ENCODE measurements at places on chromosomes 1 and 21.

- no peak for DNase-seq
These were observed 727.6 kb upstream of the CHRM3 start for GRCh38 chr1:238658763-238659162.

DNA sequence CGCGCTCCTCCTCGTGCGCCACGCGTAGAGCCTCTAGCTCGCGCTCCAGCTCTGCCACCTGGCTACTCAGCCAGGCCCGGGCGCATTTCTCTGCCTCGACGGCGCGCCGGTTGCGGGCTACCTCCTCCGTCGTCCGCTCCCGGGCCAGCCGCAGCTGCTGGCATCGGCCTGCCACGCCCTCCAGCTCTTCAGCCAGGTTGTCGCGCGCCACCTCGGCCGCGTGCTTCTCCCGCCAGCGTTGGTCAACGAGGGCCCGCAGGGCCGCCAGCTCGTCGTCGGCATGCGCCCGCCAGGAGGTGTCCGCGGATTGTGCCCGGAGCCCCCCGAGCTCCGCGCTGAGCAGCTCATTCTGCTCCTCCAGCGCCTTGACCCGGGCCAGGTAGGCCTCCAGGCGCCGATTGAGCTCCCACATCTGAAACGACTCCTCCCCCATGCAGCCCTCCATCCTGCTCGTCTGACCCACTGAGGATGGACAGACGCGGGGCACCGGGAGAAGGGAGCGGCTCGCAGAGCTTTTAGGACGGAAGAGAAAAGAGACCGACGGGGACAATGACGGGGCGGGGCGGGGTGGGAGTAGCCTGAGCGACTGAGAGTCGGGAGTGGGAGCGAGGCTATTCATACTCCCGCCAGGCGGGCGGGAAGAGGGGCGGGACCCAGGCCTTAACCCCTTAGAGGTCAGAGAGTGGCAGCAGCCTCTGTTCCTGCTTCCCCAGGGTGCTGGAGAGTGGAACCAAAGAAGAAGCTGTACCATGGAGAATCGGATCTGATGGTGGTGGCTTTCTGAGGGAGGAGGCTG, at the start of gene NES:
Gene NES (minus strand): TSS at position 588 of the 796 bp plus-strand sequence. CDS start 143 bp downstream, at position 445.
- no peak for DNase-seq

GRCh38 chr21:29887313-29888009, 52.3 kb downstream of the GRIK1 start:
- no peak for DNase-seq

GRCh38 chr1:44345187-44345775, 9.8 kb downstream of the ERI3 start:
- DNase-seq: no peak

DNA sequence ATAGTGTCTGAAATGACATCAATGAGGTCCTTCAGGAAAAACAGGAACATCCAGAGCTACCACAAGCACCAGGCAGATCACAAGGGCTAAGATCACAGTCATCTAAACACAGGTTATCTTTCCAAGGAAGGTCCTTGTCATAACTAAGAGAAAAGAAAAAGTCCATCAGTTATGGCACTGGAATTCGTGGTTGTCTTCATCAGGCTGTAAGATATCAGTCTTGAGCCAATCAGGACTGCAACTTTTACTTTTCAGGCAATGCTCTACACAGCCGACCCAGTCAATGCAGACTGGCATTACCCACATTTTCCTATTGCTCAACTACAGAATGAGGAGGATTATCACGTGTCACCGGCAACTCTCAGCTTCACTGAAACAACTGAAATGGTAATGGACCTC, 26.4 kb downstream of the SORT1 start:
- DNase-seq: no peak

DNA sequence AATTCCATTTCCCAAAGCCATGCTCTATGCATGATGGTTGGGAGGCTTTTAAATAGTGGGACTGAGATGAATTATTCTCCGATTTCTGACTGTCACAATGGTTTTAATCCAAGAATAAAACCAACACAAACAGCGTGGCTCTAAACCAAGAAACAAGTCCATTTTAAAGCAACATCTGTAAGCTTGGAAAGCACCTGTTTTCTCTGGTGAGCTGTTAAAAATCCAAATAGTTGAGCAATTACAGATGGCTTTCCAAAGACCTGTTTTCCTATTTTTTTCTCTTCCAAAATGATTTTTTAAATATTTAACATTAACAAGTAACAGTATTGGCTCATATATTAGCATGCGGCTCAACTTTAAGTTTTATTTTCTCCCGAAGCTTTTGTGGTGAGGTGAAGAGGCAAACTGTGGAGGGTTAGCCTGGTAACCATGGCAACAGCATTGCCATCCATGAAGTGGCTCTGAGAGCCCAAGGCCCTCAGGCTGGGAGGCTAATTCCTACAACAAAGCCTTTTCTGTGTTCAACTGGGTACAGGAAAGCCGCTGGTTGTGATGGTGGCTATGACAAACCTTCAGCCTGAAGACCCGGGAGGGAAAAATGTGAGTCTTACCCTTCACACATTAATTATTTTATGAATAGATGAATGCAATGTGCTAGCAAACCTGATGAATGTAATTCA, 56.7 kb upstream of the B3GALT5 start:
- DNase-seq: no peak

GRCh38 chr1:110488867-110489266, 30.1 kb downstream of the KCNA10 start:
- no peak for DNase-seq

DNA sequence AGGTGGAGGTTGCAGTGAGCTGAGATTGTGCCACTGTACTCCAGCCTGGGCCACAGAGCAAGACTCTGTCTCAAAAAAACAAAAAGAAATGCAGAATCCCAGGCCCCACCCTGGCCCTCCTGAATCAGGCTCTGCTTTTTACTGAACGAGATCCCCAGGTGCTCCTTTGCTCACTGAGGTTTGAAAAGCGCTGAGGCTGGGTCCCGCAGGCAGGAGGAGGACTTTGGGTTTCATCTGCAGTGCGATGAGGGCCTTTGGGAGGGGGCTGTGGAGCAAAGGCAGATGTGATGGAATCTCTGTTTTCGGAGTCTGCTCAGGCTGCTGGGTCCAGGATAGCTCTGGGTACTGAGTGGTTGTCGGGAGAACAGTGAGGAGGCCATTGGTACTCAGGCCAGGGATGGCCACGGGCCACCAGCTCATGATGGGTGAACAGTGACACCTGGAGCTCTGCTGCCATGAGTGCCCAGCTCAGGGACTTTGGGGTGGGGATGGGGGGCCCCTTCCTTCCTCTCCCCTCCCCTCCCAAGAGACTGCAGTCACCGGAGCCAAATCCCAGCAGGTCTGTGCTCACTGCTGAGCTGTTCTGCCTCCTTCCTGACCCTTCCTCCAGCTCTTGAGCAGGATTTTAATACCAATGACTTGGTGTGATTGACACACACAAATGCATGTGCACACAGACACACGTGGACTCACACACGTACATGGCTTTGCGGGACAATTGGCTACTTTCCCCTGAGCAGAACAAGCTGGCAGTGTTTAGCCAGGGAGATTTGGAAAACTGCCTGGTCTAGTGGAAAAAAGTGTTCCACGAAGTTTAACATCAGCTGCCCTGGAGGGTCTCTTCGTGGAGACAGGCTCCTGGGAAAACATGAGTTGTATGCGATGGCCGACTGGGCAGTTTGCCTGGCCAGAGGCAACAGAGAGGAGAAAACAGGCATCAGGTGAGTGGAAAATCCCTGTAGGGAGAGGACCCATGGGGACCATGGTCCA, 3.6 kb upstream of the DHRS3 start:
- no peak for DNase-seq

DNA sequence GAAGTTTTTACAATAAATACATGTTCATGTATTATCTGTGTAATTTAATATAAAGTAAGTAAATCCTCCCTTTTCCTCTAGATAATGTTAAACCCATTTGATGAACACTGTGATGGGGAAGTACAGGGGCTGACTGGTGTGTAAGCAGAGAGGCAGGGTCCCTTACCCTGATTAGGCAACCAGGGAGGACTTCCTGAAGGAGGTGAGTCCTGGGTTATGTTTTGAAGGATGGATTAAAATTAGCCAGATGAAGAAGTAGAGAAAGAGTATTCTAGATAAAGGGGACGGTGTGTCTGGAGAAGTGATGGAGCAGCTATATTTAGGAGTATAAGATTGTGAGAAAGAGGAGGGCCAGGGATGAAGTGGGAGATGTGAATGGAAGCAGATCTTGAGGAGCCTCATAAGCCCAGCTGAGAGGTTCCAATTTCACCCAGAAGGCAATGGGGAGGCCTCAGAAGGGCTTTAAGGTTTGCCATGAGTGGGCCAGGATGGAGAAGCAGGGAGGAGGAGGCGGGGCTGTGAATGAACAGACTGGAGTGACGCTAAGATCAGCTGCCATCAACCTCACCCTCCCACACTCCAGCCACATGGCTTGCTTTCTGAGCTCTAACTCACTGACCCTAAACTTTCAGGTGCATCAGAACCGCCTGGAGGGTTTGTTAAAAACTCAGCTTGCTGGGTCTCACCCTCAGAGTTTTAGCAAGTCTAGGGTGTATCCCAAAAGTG, 30.9 kb upstream of the ID3 start:
- DNase-seq: no peak

- no peak for DNase-seq
These were observed 9.5 kb downstream of the TAL1 start for GRCh38 chr1:47222476-47222875.

DNA sequence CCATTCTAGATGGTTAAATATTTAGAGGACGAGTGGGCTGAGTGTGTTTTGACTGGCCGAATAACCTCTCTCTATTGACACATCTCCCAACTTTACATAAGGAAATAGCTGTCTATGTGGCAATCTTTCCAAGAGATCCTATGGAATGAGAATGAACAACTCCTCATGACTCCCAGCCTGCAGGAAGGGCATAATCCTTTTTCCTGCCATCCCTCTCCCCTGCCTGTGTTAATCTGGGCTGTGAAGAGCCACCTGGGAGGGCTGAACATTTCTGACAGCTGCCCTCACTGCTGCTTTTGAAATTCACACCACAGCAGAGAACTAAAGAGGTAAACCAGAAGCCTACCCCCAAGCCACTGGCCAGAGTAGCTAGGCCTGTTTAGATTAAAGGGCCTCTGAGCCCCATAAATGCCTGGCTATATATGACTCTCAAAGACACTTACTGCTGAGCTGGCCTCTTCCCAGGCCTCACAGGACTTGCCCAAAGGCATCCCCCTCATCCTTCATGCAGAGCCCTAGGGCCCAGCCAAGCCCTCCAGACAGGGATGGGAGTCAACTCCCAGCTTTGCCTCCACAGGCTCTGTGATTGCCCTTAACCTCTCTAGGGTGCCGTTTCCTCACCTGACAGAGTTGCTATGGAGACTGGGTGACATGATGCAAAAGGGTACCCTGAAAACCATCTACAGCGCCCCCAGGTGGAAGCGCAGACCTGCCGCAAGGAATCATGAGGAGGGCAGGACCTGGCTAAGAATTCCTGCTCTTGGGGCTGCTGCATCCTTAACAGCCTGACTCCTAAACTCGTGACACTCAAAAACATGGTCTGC, 42.0 kb upstream of the LDLRAP1 start:
- no peak for DNase-seq

DNA sequence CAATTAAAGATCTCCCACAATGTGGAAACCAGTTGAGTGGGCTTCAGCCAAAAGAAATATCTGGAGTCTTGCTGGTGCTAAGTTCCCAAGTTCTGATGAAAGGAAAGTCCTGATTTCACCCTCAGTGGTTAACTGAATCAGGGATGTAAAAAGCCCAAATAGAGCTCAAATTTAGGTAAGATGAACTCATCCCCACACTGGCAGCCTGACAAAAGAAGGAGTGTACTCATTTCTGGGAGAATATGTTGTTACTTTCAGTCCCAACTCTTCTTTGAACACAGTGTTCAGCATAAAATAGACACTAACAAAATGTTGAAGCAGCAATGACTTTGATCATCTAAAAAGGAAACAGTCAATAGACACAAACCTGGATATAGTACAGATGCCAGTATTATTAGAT, 91.7 kb downstream of the CHRM3 start:
- no peak for DNase-seq

DNA sequence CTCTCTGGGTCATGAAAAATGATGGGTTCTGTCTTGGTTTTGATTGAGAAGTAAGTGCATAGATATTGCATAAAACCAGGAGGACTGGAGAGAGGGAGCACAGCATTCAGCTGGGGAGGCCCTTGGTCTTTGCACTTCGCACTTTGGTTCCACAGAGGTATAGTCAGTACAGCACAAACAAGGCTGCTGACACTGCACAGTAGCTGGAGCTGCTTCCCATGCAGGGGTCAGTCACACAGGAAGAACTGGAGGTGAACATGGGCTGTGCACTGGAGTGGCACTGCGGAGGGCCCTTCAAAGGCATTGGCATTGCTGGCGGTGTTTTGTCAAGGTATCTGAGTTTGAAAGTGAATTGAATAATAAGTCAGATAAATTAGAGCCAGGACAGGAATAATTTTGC, 4.5 kb upstream of the LCE2D start:
- DNase-seq: no peak

- DNase-seq: no peak
These were observed 66.4 kb upstream of the GALNT2 start for GRCh38 chr1:230000493-230001184.

GRCh38 chr1:219670426-219671149, 57.7 kb upstream of the ZC3H11B start:
- no peak for DNase-seq

DNA sequence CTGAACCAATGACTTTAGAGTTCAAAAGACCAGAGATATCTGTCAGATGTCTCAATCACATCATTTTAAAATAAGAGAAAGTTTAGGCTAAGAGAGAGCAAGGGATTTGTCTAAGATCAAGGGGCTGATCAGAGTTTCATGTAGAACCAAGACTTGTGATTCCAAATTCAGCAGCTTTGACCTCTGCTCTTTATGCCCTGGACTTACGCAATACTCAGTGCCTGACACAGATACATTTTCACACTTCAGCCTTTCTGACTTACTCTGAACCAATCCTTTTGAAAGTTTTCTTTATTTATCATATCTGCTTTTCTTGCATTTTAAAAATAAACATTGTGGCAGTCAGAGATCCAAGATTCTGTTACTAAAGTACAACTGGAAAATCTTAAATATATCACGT, 428.0 kb downstream of the PLPP3 start:
- DNase-seq: no peak

DNA sequence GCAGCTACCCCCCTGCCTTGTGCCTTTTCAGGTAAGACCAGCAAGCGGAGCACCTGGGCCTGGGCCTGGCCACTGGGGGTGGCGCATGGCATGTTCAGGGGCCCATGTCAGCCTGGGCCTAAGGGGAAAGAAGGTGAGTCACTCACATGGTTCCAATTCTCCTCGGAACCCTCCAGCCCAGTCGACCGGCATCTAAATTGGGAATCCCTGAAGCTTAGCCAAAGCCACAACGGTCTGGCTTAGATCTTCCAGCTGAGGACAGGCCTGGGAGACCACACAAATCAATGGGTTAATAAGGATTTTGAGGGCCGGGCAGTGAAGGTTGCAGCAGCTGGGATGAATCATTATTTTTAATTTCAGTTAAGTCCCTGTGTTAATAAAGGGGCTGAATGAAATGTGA, 145.1 kb upstream of the SMYD2 start:
- no peak for DNase-seq

- DNase-seq: no peak
These were observed 89.5 kb downstream of the SCMH1 start for GRCh38 chr1:41152622-41153044.

- DNase-seq: no peak
These were observed 6.1 kb upstream of the EVA1C start for GRCh38 chr21:32406405-32406804.
